Activated T-helper 1 cell treated with anti-CD3 and anti-CD28 coated beads, Interleukin-2, amount 50 U/mL, for 16 hours (primary cell): ENCODE measurements at places on chromosomes 1 and 21.
A peak's percentile ranks its signal among the peaks of the same experiment; 100 is the strongest.

- DNase-seq, result no peak
Observed at GRCh38 chr1:8402109-8402710, 84.3 kb downstream of the SLC45A1 start.

- DNase-seq, result no peak
Observed at GRCh38 chr1:31230378-31230777, 9.3 kb downstream of the NKAIN1 start.

DNA sequence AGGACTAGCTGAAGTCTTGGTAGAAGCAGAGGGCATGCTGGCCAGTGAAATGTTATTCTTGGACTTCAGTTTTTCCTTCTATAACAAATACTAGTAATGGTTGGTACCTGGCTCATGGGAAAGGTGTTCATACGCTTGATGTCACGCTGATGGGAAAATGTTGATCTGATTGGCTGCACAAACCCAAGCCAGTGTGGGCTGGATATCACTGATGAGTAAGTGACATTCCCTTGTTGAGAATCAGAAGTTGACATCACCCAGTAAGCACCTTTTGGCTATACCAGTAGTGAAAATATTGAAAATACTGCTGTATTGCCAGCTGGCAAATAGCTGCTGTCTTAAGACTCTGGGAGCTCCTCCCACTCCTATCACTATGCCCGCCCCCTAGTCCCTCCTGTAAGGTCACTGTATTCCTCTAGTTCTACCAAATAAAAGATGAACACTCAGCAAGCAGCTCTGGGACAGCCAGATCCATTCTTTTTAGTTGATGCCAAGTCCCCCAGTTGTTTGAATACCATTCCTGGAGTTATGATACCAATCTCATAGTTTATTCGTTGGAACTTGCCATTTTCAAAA lies 168.2 kb downstream of the GRIK1 start:
- no peak for DNase-seq

GRCh38 chr1:23611601-23612327 lies 52.5 kb upstream of the ID3 start:
- peak; percentile 29 for DNase-seq

GRCh38 chr1:233086961-233087881 lies 136.8 kb downstream of the NTPCR start:
- no peak for DNase-seq

DNA sequence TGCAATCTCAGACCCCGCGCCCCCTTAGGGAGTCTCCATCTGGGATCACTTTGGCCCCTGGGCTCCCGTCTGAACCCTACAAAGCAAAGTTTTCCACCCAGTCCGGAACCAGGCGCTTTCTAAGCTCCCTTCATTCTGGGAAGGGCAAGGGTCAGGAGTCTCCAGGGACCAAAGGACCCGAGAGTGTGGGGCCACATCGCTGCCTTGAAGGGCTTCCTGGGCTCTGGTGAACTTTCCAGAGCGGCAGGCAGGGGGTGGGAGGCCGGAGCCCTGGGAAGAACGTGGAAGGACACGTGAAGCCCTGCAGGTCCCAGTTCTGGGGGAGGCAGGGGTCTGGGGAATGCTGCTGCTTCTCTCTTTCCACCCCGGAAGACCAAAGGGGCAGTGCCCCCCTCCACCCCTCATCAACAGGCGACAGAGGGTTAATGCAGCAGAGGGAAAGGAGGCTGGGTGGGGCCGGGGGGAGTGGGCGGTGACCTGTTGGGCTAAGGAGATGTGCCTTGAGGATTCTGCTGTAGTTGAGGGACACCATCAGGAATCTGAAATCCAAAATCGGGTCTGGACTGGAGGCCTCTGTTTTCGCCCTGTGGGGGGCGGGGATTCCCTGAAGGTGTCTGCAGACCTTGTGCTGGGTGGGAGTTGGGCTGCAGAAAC lies 734 bp downstream of the CDK18 start:
- no peak for DNase-seq

DNA sequence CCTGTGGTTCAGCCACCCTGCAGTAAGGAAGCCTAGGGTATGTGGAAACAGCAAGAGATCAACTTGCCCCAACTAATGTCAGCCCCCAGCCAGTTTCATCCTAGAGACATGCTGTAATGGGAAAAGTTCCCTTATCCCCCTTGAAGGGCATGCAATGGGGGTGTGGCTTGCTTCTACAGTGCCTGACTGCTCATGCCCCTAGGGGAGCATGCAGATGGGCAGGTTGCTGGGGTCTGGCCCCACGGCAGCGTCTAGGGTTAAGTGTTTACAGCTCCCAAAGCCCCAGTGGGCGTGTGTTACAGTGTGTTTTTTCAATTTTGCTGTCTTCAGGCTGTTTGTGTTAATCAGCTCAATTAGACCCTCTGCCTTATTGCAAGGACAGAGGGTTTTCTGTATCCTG lies 1105.9 kb downstream of the AMY1C start:
- no peak for DNase-seq

DNA sequence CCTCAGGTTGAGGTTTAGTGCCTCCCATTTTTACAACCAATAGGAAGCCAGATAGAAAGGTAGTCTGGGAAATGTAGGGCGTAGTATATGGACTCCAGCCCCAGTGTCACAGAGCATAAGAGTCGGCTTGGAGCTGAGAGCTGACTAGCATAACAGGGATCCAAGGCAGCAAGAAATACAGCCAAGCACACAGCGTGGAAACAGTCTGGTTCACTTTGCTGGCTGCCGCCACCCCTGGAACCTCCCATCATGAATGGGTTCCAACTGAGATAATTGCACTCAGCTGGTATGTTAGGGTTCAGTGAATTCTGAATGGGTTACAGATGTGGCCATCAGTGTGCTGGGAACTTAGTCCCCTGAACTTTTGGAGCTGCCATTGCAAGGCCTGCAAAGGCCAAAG lies 76.7 kb upstream of the GPR88 start:
- DNase-seq, result no peak

DNA sequence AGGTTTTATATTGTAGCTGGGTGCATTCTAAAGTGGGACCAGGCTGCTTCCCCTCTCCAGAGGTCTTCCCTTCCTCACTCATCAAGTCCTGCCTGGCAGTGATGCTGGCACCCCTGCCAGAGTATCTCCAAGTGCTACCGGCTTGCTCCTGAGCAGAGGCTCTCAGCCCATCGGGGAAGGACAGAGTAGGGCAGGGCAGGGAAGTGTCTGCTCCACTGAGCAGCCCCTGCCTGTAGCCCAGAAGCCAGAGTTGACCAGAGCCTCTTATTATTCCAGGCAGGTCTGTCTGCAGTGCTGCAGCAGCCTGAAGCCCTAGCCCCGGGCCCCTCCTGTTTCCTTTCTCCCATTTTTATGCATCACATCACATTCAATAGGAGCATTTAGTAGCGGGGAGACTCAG lies 51.1 kb downstream of the ATP2B4 start:
- DNase-seq, result no peak

- no peak for DNase-seq
Observed at GRCh38 chr1:17998889-17999288, 108.7 kb upstream of the IGSF21 start.

GRCh38 chr1:84669831-84670230 lies 20.4 kb downstream of the SSX2IP start:
- DNase-seq, result no peak

DNA sequence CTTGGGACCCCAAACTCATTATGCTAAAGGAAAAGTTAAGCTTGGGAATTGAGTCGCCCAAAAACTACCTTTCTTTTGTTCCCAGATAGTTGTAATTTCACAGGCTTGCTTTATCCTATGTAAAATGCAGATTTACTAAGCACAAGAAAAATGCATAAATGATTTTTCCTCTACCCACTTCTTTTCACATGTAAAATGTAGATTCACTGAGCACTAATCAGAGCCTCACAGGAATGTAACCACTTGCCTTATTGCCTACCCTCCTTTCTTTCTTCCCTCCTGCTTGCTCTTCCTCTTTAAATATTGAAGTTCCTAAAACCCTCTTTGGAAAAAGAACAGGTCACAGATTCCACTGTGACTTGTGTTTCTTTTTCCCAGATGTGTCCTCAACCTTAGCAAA lies 18.3 kb downstream of the CAPN8 start:
- DNase-seq, result no peak

GRCh38 chr1:50787266-50787665 lies 172.8 kb downstream of the FAF1 start:
- no peak for DNase-seq

DNA sequence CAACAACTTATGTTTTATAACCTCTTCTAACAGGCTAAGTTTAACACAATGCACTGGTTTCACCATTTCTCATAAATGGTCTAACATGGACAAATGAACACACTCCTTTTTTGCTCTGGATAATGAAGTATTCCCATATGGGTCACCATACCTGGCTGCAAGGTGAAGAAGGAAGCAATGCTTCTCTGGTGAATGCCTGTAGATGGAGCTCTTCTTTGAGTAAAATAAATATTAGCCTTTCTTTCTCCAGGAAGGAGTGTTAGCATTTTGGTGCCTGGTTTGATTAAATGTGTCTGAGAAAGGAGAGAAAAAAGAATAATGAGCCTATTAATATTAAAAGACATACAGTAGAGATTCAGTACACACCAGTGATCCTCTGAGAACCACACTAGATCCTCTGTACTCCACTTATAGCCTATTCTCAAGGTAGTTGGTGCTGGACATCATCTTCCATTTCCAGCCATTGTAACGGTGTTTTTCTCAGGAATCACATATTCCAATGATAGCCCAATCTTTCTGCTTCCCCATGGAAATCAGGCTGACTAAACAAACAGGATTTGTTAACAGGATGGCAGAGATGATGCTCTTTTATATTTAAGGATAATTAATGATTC lies 17.6 kb downstream of the MTFR1L start:
- no peak for DNase-seq

DNA sequence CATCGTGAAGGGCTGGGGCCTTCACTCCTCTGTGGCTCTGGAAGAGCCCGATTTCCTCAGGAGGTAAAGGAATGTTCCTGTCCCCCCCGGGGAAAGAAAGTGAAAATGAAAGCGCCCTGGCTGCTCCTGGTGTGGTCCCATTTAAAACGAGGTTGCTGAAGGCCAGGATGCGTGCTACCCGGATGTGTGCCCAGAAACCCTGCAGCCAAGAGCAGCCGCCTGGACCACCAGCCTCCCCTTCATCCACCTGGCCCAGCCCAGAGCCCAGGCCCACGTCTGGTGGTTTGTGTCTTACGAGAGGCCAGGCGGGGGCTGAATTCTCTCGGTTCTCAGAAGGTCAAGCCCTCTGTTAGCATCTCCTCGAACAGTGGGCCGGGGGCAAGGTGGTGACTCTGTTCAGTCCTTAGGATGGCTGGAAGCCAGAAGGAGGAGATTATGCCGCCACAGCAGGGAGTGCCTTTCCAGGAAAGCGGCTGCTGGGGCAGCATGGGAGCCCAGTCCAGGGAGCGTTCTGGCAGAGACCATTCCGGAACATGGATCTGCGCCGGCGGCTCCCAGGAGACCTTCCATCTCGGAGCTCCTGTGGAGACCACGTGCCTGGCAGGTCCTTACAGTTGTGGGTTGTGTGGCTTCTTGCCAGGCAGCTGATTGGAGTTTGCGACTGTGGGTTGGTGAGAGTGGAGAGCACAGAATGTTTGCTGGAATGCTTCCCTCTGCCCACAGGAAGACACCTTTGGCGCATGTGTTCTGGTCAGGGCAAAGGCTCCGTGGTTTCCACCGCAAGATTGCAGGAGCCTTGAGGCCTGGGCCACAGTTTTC lies 1.4 kb downstream of the GUK1 start:
- no peak for DNase-seq

GRCh38 chr1:50976111-50976889 lies 6.3 kb downstream of the CDKN2C start:
- no peak for DNase-seq
